Stimulated activated CD4-positive, alpha-beta T cell treated with anti-CD3 and anti-CD28 coated beads, Interleukin-15, amount 100 ng/mL, for 1 hour (primary cell): ENCODE measurements at places on chromosomes 2 and 18.

DNA sequence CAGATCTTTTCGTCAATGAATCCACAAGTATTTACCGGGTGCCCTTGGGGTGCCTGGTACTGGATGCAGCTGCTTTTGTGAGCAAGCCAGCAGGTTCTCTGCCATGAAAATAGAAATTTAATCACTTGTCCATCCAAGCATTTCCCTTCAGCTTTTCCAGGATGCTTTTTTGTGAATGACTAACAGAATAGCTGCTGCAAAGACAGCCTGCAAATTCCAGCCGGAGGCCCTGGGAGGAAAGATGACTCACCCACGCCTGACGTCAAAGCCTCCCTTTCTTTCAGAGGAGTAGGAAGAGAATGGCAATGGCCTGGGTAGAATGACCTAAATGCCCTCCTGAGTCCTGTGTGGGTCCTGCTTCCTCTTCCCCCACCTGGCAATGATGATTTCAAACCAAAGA is 111.9 kb downstream of the AP1S3 start:
- no peak for DNase-seq

DNA sequence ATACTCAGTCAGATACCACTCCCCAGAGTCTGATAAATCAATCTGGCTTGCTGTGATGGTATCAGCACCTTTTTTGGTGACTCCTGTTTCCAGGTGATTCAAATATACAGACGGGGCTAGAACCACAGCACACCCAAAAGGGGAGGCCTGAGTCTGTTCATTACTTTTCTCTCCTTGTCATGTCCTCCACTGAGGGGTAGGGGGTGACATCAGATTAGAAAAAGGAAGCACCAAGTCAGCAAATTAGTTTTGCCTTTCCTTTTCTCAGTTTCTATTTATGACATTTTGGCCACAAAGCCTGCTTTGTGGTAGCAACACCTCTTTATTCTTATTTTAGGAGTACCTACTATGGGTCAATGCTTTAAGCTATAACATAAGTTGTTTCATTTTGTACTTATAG is 127.4 kb downstream of the CCDC102B start:
- no peak for DNase-seq

- no peak for DNase-seq
Observed at GRCh38 chr2:188292348-188293239, 920 bp downstream of the GULP1 start.

DNA sequence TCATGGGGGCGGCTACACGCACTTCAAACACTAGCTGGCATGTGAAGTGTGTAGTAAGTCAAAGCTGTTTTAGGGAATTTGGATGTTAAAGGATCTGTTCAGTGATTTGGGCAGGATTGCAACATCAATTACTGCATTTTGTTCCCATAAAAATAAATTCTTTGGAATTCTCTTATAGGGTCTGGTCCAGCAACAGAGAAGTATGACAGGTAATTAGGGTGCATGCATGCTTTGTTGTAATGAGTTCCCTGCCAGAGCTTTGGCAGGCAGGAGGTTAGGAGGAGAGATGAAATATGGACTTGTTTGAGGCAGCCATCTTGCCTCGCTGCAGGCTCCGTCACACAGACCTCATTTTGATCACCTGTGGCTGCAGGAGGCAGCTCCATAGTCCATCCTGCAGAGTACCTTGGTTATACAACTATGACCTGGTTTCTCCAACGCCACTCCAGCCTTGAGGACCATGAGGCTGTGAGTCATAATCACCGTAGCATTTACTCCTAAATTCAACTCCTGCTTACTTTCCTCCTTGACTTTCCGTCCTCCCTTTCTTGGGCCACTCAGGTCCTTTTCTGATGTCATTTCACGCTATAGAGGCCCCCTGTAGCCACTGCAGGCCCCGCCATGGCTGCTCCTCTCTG is 26.5 kb upstream of the EML4 start:
- DNase-seq = no peak

DNA sequence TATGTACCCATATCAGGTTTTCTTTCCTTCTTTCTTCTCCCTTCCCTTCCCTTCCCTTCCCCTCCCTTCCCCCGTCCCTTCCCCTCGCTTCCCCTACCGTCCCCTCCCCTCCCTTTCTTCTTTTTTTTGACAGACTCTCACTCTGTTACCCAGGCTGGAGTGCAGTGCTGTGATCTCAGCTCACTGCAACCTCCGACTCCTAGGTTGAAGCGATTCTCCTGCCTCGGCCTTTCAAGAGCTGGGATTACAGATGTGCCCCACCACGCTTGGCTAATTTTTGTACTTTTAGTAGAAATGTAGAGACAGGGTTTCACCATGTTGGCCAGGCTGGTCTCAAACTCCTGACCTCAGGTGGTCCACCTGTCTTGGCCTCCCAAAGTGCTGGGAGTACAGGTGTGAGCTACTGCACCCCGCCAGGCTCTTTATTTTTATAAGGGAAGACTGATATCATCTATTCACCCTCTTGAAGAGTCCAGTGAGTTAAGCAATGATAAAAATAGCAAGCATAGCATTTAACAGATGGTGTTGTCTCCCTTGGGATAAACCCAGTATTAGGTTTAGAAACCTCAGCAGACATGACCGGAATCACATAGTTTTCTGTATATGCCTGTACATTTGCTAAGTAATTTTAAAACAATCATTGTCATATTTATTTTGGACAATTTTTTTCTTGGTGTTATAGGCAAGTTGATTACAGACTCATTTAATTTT is 888.4 kb downstream of the TRIB2 start:
- DNase-seq = no peak

DNA sequence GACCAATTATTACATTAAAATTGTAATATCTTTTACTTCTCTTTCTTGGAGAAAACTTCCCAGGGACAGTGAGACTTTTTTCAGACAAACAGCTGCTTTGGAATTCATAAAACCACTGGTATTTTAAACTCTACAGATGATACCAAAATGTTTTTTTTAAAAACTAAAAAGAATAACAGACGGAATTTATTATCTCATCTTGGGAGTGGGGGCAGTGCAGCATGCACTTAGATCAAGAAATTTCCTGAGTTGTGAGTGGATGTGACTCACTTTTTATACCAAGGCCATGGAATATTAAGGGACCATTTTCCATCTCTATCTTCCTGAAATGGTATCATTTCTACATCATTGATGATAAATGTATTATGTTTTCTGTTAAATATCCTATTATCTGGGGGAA is 422.8 kb upstream of the HNRNPA3 start:
- no peak for DNase-seq

- no peak for DNase-seq
Observed at GRCh38 chr2:160574468-160575140, 81.0 kb upstream of the RBMS1 start.

DNA sequence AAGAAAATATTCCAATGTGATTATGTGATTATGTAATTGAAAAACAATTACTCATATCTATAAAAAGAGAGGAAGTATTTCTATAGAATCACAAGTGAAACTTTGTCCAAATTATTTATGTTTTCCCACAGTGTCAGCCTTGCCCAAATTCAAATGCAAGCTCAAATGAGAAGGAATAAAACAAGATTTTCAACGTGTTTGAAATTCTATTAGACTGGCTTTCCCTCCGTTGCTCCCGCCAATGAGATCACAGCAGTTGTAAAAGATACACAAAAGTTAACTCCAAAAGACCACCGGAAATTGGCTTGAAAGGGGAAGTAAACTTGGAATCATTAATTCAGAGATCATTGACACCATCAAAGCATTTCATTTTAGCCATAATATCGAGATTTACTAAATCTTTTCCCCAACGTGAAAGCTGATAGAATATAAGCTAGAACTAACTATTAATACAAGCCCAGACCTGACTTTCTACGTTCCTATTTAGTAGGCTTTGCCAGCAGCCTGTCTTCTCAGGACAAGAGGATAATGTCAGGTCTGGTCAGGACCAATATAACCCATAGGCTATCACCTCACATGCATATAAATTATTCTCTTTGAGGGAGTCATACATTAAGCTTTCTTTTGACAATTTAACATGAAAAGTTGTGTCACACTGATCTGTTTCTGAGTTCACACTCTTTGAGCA is 222.6 kb upstream of the CHAC2 start:
- no peak for DNase-seq

DNA sequence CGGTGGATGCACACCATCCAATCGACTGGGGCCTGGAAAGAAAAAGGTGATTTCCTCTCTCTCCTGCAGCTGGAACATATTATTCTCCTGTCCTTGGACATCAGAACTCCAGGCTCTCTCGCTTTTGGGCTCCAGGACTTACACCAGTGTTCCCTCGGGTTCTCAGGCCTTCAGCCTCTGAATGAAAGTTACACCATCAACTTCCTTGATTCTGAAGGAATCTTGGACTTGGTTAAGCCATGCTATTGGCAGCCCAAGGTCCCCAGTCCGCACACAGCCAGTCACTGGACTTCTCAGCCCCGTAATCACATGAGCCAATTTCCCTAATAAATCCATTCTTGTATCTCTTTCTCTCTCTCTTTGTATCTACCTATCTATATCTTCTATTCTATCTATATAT is 418.9 kb downstream of the IRS1 start:
- no peak for DNase-seq

DNA sequence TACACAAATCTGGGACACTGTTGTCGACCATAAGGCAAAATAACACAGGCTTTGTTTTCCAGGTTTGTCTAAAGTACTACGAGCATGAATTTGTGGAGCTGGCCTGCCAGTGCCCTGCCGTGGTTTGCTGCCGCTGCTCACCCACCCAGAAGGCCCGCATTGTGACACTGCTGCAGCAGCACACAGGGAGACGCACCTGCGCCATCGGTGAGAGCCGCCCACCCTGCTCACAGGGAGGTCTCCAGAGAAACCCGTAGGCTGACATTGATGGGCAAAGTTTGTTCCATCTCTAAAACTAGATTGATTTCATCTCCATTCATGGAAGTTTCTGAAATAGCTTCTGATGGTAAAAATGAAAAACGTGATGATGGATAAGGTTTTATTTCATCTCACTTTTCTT is 50.4 kb upstream of the NFATC1 start:
- no peak for DNase-seq

DNA sequence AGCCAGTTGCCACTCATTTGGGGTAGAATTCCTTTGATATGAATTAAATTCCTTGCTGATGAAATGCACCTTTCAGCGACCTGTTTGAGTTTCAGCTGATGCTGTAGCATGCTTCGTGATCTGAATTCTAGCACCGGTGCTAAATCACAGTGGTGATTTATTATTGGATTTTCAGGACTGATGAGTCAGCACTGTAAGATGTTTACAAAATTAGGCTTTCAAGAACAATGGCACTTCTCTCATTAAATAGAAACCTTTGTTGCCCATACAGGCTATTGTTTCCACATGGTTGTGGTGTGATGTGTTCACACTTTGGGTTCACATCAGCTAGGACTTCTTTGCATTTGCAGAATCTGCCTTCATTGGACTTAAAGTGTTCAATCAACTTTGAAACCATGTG is 687.7 kb downstream of the ARHGAP15 start:
- no peak for DNase-seq

DNA sequence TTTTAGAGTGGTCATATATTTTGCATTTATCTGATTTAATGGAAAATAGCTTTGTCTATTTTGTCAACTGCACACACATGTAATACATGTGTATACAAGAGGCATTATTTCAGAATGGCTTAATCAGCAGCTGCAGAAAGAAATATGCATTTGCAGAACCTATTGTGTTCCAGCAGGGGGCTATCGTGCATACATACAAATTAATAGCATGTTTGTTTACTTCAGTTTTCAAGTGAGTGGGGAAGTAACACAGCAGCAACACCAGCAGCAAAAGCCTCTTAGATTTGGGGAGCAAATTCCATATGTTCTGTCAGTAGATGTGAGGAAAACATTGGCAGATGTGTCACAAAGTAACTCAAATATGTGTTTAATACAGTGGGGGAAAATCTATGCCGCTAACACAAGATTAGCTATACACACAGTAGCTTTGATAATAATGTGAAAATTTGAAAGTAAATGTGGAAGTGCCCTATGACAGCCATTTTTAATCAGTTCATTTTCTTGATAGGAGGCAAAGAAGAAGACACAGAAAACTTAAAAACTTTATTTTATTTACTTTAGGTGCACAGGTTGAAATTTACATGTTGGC is 218.1 kb downstream of the WDR7 start:
- no peak for DNase-seq

GRCh38 chr18:6497543-6497942 is 82.8 kb upstream of the L3MBTL4 start:
- no peak for DNase-seq

GRCh38 chr18:47898055-47898454 is 32.4 kb downstream of the SMAD2 start:
- DNase-seq = no peak

DNA sequence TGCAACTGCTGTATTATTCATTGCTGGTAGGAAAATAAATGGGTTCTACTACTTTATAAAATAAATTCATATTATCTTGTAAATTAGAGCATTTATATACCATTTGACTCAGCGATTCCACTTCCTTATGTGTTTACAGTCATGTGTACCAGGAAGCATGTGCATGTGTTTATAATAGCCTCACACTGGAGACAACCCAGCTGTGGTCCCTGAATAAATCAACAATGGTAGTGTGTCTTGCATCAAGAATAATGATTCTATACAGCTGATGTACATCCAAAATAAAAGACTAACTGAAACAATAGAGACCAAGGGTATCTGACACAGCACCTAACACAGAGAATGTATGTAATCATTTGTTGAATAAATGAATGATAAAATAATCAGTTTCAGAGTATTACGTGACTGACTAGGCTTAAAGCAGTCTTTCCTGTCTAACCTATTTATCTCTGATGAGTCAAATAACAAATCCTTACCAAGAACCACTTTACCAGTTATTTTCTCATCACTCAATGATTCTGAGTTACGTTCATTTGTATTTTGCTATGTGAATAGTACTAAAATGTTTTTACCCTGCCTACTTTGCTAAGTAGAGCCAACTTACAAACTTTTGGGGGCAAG is 216.8 kb downstream of the UBE2E3 start:
- DNase-seq = no peak

DNA sequence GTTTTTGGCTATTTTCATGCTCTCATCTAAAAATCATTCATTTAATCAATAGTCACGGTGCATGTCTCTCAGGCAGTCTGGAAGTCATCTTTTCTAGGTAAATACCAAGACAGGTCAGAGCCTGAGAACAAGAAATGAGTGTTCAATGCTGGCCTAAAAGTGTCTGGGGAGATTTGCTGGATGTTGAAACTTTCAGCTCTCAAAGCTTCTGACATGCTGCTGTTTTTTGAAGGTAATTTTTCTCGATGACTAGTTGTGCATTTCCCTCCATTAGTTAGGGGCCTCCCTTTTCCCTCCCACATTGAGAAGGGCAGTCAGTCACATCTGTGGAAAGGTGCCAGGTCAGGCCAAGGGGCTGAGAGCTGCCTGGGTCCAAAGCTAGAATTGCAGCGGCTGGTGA is 115.6 kb downstream of the LPIN1 start:
- no peak for DNase-seq

DNA sequence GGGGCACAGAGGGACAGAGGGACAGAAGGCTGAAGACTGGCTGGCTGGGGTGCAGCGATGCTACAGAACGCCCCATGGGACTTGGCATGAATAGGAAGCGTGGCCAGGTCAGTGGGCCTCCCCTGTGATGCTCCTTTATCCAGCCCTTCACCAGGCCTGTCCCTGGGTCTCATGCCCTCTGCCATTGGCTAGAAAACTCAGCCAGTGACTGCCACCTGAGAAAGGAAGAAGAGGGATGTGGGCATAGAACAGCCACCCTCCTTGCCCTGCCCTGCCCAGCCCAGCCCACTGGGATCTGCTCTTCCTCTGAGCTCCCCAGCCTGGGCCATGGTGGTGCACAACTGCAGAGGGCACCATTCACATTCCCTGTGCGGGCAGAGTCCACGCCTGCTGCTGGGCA is 10.5 kb upstream of the LAPTM4A start:
- no peak for DNase-seq

- DNase-seq = no peak
Observed at GRCh38 chr2:48619526-48619925, 1.9 kb downstream of the GTF2A1L start.

- no peak for DNase-seq
Observed at GRCh38 chr18:35489913-35490490, 7.8 kb downstream of the INO80C start.
